ENCODE measurements at places on chromosomes 4 and X.

GRCh38 chrX:154483325-154483724, 3.1 kb downstream of the UBL4A start:
- no peak for DNase-seq

GRCh38 chr4:3026540-3026939, 47.8 kb downstream of the HTT-AS start:
- no peak for DNase-seq

DNA sequence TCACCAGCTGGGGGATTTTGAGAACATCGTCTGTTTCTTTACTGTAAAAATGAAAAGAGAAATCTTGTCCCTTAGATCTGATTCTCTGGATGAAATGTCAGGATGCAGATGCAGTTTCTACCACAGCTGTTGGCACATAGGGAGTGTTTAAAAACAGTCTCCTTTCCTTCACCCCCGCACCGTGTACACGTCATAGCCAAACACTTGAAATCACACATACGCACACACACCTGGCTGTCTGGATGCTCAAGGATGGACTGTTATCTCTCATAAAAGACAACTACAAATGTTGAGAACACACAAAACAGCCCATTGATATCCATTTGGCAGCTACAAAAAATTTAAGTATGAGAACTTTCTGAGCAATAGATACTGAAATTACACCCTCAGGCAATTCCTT, 275.8 kb upstream of the CLNK start:
- DNase-seq: no peak

DNA sequence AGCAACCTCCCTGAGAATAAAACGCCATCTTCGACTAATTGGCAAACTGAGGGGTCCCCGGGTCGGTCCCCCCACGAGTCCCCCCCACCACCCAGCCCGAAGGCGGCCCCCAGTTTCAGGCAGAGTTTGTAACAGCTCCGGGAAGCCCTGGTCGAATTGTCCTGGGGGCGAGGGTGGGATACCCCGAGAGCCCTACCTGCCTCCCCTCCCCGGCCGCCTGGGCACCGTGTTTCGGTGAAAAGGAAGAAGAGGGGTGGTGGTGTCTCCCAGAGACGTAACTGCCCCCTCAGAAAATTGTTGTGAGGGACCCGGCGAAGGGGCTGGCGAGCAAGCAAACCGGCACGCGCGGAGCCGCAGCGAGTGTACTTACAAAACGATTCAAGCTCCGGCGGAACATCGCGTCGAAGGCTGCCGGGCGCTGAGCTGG, 1.2 kb downstream of the ATP11C start:
- no peak for DNase-seq

DNA sequence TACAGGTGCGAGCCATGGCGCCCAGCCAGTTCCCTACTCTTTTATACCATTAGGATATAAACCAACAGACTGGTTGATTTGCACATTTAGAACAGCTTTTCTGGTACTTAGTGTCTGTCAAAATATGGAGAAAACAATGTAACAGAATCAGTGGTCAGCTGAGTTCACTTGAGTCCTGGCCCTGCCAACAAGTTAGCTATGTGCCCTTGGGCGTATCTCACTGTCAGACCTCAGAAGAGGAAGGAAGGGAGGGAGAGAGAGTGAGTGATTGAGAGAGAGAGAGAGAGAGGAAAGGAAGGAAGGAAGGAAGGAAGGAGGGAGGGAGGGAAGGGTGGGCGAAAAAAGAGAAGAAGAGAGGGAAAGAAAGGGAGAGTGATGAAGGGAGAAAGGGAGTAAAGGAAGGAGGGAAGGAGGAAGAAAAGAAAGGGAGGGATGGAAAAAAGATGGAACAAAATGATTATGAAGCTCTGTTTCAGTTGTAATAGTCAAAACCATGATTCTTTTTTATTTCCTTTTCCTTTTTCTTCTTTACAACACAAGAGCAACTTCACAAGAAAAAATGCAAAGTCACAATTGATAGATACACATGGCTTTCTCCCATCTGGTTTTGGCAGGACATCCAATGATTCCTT, 55.7 kb upstream of the PDGFRA start:
- peak; percentile 37 for DNase-seq

- DNase-seq: no peak
Observed at GRCh38 chr4:185999207-185999606, 69.7 kb upstream of the TLR3 start.

- no peak for DNase-seq
Observed at GRCh38 chr4:139853309-139853708, 187.7 kb downstream of the MGST2 start.

DNA sequence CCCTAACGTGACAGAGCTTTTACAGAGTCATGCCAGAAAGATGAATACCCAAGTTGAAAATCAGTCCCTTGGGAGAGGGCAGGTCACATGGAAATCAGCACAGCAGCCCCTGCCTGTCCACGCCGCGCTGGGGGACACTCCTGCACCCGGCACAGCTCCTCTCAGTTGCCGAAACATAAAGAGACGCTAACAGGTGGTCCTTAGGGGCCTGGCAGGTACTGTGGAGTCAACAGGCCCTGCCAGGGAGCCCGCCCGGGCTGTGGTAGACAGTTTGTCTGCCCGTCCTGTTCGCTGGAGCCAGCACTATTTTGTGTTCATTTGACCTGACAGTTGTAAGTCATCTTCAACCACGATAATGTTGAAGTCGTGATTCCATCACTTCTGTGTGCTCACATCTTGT, 30.5 kb downstream of the NELFA start:
- DNase-seq: no peak

- DNase-seq: peak; percentile 19
Observed at GRCh38 chrX:39519030-39519488, 578.7 kb downstream of the BCOR start.

GRCh38 chrX:100207331-100208024, 202.6 kb downstream of the PCDH19 start:
- no peak for DNase-seq

DNA sequence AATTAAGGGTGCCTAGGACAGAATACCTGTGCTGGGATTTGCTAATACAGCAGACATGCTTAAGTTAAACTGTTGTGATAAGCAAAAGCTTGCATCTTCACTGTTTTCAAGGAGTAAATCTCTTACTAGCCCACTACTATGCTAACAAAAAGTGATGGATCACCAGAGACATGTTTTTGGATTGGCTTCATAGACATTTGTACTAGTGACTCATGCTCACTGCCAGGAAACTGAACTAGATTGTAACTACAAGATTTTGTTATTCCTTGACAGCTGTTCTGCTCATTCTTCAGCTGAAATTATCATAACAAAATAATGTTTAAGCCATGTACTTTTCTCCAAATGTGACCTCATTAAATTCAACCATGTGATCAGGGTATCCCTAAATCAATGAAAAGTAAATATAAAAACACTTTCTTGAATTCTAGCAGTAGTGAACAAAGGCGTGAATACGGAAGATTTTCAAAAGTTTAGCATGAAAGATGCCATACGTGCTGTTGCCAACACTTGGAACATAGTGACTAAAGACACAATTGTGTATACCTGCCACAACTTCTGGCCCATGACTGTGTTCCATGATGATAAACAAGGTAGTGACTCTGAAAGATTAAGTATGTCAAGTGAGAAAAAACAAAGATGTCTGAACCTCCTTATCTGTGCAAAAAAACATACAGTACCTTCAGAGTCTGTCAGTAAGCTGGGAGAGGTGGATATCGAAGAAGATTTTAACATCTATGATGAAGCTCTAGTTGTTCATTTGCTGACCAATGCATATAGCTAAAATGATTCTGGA, 154.0 kb downstream of the BTC start:
- DNase-seq: peak; percentile 81

- no peak for DNase-seq
Observed at GRCh38 chrX:51798701-51799100, 55.5 kb downstream of the GSPT2 start.

GRCh38 chrX:99192421-99192820, 1217.7 kb downstream of the PCDH19 start:
- DNase-seq: no peak

DNA sequence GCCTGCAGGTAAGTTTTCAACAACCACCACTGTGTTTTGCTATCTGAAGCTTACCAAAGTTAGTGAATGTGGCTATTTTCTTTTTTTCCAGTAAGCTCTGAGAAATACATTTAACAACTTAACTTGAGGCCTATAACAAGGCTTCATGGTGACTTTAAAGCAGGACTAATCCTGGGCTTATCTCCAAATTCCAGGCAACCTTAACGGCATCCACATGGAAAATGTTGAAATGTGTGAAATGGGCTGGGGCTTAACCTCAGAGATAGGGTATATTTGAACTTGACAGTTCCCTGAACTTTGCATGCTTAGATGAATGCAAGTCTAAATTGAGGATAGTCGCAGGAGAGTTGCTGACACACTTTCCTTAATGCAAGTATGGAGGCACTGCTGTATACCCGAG, 539.2 kb downstream of the GALNTL6 start:
- DNase-seq: no peak

DNA sequence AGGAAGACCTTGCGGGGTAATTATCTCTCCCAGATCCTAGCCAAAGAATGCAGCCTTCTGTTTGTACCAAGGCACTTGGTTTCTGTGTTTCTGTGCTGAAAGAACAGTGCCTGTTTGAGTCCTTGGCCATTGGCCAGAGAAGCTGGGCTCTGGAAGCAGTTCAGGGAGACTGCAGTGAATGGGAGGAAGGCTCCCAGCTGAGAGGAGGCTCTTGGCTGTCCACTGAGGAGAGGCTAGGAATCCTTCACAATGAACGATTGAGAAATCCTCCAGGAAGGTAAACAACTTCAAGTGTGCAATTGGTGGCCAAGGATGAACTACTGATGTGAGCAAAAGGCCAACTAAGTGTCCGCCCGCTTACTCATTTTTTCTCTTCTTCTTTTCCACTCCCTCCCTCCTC, 61.3 kb downstream of the HS3ST1 start:
- peak; percentile 81 for DNase-seq

- no peak for DNase-seq
Observed at GRCh38 chr4:101981756-101982155, 191.2 kb downstream of the BANK1 start.

- no peak for DNase-seq
Observed at GRCh38 chr4:138217567-138217966, 24.6 kb downstream of the SLC7A11 start.

- DNase-seq: no peak
Observed at GRCh38 chr4:83022724-83023450, 12.1 kb upstream of the COPS4 start.

DNA sequence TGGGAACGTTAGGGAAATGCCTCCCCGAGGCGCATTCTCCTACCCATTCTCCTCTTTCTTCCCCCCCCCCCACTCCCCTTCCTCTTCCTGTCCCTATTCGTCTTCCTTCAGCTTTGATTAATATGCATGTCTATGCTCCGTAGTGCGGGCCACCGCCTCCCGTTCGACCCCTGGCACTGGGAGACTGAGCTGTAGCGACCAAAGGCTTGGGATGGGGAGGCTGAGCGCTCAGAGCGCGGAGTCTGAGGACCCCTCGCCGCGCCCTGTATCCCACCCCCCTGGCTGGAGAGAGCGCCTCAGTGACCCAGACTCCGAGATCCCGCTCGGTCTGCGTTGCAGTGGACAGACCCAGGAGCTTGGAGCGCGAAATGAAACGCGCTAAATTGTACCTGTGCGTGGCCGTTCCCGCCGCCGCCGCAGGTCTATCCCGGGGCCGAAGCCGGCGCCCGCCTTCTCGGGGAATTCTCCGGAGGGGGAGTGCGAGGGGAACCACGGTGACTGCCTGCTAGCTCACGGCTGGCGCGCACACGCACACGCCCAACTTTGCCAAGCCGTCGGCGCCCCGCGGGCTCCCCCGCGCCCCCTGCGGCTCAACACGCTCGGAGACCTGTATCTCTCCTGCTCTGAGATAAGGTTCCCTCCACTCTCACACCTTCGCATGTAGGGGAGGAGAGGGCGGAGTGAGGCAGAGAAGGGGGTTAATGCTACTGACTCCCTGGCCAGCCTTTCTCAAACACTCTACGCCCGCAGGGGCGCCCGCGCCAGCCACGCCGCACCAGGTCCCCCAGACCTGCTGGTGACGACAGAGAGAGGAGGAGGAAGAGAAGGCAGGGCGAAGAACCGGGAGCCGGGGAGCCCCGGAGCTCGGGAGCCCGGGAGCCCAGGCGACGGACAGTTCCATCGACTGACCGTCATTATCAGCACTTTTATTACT, 1.5 kb upstream of the PTCHD1 start:
- DNase-seq: no peak

DNA sequence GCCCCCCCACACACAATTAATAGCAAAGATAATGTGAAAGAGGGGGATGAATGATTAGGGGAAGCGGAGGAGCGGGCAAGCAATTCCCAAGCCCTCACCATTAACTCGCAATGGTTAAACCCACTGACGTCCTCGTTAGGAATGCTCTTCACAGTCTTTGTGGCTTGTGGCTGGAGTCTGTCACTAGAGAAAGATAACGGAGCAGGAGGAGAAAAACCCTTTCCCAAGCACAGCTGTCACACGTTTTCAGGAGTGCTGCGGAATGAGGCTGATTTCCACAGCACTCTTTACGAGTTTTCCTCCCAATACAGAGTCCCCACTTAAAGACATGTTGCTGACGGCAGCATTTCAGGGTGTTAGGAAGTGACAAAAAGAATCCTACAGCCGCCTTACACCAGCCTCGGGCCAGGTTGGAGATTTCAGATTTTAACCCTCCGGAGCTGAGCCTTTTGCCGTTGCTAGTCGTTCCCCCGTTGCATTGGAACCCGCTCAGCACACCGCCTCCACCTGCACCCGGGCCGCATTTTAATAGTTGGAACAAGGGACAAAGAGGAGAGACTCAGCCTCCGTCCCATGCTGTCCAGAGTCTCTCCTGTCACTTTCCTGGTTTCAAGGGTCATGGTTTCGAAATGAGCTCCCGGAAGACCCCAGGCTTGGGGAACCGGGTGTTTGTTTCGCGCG, 92.2 kb downstream of the GEMIN8 start:
- peak; percentile 30 for DNase-seq

DNA sequence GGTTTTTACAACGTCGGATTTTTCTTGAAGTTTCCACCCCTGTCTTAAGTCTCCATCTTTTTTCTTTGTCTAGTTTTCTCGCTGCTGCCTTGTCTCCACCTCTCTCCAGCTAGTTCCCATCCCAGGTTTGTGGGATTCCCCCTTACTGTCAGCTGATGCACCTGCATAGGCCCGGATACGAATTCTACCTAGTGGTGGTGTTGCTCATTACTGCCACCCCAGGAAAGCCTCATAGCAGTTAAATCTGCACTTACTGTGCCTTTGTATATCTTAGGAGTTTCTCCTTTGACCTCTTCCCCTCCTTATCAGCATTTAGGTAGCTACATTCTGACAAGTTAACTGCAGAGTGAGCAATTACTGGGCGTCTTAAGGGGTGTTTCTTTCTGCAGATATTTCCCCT, 1693.1 kb upstream of the TENM3 start:
- no peak for DNase-seq

DNA sequence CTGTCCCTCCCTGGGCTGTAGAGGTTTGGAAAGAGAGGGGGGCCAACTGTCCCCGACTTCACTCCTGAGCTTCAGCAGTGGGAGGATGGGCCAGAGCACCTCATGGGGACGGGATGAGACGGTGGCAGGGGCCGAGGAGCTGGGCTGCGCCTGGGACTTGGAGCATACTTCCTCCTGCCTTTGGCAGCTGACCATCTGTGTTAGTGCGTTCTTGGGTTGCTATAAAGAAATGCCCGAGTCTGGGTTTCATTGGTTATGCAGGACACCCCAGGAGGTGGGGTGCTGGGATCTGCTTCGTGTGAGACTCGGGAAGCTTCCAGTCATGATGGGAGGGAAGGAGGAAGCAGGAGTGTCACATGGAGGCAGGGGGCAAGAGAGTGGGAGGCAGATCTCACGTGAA, 7.4 kb downstream of the PSAPL1 start:
- DNase-seq: no peak

Measured in cardiac fibroblast (primary cell).